ENCODE measurements at places on chromosomes 16 and 17.

DNA sequence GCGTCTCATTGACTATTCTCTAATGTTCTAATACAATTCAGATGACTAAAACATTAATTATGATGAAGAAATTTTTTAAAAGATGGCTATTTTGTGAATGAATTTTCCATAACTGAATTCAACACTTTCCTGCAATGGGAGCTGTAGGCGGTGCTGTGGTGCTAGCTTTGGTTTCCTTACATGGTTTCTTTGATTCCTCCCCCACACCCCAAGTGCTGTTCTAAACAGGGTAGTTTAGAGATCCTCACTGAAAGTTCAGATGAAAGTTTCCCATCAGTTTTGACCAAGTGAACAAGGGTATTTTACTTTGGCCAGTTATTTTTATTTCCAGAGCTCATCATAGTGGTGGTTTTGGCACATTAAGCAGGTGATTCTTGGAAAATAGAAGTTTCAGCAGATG, 26.0 kb upstream of the MRC2 start:
- no peak for DNase-seq

DNA sequence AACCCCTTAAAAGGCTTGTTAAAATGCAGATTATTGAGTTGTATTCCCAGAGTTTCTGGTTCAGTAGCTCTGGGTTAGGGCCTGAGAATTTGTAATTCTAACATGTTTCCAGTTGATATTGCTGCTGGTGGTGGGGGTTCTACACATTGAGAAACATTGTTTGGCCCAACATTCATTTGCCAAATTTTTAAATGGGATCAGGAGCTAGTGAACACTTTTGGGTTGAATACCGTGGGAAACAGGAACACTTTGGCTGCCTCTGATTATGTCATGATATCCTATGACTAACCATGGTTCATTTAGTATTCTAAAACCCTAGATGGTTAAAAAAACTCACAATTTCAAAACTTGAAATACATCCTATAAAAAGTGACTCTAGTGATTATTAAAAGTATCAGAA, 89.3 kb downstream of the RPGRIP1L start:
- DNase-seq: no peak

DNA sequence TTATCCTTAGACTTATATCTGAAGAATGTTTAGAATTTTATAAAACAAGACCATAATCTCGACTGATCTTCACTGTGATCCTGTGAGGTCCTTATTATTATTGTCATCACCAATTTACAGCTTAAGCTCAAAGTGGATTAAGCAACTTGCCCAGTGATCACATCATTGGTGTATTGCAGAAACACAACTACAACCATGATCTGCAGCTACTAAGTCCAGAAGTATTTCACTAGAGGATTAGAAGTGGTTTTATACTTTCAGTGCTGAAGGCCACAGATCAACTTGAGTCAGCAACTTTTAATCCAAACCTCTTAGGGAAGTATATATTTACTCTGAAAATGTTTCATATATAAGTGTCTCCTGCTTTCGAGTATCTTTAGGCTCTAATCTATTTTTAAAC, 624.3 kb upstream of the SOX9 start:
- DNase-seq: no peak

- no peak for DNase-seq
Measured at GRCh38 chr16:85686912-85687591, 1.7 kb downstream of the GINS2 start.

DNA sequence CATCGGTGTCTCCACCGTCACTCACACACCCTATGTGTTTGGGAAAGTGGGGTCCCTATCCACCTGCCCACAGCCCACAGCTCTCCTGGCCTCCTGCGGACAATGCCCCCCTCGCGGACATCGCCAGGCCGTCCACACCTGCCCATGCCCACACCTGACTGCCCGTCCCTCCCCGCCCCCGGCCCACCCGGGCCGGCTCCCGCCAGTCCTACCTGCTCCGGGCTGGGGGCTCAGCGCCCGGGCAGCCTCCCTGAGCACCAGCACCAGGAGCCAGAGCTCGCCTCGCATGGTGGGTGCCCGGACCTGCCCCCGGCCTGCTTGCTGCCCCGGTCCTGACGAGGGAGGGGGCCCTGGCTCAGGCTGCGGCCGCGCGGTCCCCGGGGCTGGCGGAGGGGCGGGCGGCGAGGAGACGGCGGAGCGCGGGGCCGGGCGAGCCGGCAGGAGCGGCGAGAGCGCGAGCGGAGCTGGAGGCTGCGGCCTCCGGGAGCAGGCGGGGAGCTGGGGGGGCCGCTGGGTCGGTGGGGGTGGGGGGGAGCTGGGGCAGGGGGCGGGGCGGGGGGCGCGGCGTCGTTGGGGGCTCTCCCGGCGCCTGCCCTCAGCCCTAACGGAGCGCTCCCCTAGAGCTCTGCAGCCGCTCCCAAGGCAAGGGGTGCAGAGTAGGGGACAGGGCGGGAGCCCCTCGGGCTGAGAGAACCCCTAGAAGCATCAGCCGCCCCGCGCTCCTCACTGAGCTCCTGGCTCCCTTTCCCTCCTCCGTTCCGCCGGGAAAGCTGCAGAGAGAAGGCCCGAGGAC, at the start of gene PLXDC1:
PLXDC1 (minus strand) TSS at position 488 of the 793 bp plus-strand sequence; CDS start at position 288, 200 bp downstream.
- no peak for DNase-seq

Data from smooth muscle cell of the brain vasculature (primary cell).